WTC11 (cell line): ENCODE measurements at places on chromosomes 6 and 20.

- H3K27ac ChIP-seq: peak overlapping the region; percentile 15; the same call in 1 of the 2 replicates
- H3K4me3 ChIP-seq: no peak overlapping the region
- DNase-seq: no peak
- peaks cover 75% of the 10 kb centered on the region for H3K4me1 ChIP-seq
- H3K27me3 ChIP-seq: no peaks in the 10 kb centered on the region
- H3K36me3 ChIP-seq: no peaks in the 10 kb centered on the region
Measured at GRCh38 chr6:87164506-87164905, 9.1 kb downstream of the ZNF292 start.

DNA sequence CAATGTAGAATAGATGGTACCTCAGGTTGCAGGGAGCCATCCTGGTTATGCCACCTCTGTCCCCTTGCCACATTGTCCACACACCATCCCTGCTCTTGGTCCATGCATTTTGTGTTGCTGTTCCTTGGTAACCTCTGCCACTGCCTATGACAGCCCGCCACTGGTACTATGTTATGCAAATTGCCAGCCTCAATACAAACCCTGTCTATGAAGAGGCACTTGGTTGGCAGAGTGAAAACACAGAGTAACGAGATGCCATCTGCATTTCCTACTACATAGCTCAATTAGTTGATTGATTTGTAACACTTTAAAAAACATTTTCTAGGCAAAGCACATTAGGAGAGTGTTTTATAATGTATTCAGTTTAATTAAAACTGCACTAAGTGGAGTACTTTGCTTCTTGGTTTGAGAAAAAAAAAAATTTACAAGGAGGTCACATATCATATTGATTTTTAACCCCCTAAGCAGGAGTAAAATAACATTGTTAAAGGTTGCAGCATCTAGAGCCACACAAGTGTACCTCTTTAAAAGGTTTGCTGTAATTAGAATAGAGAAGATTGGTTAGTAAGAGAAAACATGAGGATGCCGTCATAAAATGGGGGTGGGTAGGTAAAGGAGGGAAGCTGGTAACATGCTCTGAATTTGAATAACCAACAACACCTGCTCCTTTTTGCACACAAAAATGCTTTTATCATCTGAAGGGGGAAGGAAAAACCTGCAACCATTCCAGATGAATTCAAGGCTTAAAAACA is 817.1 kb downstream of the KIF16B start:
- H3K27me3 ChIP-seq: no peaks in the 10 kb centered on the region
- H3K36me3 ChIP-seq: peaks cover 5% of the 10 kb centered on the region
- DNase-seq: no peak
- peaks cover 13% of the 10 kb centered on the region for H3K4me1 ChIP-seq
- H3K4me3 ChIP-seq: no peak overlapping the region
- H3K27ac ChIP-seq: no peak overlapping the region

DNA sequence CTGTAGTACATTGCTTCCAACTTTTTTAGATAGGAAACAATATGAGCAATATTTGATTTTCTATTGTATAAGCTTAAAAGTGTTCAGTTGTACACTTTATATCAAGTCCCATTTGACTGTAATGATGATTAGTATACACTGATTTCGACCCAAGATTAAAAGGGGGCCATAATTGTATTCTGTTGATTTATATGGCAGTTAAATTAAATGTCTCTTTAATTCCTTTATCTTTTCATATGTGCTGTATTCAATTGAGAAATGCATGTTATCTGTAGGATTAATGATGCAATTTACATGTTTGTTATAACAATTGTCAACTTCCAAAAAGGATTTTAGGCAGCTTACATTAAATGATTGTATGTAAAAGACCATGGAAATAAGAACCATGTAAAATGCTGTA is 317.5 kb downstream of the CDKAL1 start:
- no peak overlapping the region for H3K27ac ChIP-seq
- H3K36me3 ChIP-seq: no peaks in the 10 kb centered on the region
- peaks cover 31% of the 10 kb centered on the region for H3K4me1 ChIP-seq

DNA sequence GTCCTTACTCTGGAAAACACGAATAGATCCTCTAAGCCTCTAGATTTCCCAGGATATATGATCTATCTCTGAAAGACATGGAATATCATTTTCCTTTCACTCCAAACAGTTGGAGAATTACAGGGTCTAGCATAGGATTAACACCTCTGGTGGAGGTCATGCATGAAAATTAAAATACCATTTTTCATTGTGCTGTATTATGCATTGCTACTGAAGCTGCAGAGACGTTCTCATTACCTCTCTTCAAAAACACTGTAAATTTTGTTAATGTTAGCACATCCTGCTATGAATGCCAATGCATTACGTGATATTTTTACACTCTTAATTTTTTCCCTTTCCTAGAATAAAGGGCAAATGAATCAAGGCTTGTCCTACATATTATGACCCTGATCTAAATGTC is 558.6 kb downstream of the TBC1D32 start:
- H3K4me1 ChIP-seq: peaks cover 3% of the 10 kb centered on the region; the same call in 1 of the 2 replicates
- peaks cover 9% of the 10 kb centered on the region for H3K36me3 ChIP-seq
- no peak for DNase-seq
- no peak overlapping the region for H3K4me3 ChIP-seq
- no peak overlapping the region for H3K27ac ChIP-seq
- no peaks in the 10 kb centered on the region for H3K27me3 ChIP-seq

DNA sequence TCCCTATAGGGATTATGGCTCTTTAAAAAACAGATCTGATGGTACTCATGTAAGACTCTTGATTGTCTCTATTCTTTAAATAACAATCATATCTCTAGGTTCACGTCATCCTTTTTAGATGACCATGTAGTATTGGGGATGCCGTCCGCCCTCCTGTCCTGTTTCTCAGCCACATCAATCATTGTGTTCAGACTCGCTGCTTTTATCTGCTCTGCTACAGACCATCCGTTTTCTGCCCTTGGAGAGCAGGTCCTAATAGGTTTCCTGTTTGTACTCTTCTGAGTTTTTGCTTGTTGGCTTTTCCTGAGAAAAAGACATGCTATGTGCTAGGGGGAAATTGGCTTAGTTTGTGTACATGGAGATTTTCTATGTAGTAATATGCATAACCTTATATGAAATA is 76.8 kb downstream of the SASH1 start:
- H3K27me3 ChIP-seq: no peaks in the 10 kb centered on the region
- no peaks in the 10 kb centered on the region for H3K36me3 ChIP-seq
- DNase-seq: no peak
- H3K4me1 ChIP-seq: no peaks in the 10 kb centered on the region
- H3K4me3 ChIP-seq: no peak overlapping the region
- no peak overlapping the region for H3K27ac ChIP-seq

GRCh38 chr20:53331151-53331973 is 262.3 kb downstream of the ZNF217 start:
- H3K27me3 ChIP-seq: no peaks in the 10 kb centered on the region
- no peak overlapping the region for H3K4me3 ChIP-seq
- DNase-seq: no peak
- peak overlapping the region; percentile 86 for H3K27ac ChIP-seq
- H3K36me3 ChIP-seq: no peaks in the 10 kb centered on the region; the same call in 1 of the 2 replicates

- no peak overlapping the region for H3K27ac ChIP-seq
- no peak for DNase-seq
- H3K4me1 ChIP-seq: peaks cover 18% of the 10 kb centered on the region; the same call in 1 of the 2 replicates
- no peaks in the 10 kb centered on the region for H3K36me3 ChIP-seq
Measured at GRCh38 chr6:168197636-168198301, 118.8 kb upstream of the FRMD1 start.

- no peak overlapping the region for H3K4me3 ChIP-seq
- no peak overlapping the region for H3K27ac ChIP-seq
- H3K27me3 ChIP-seq: no peaks in the 10 kb centered on the region
- H3K4me1 ChIP-seq: peaks cover 25% of the 10 kb centered on the region
- no peaks in the 10 kb centered on the region for H3K36me3 ChIP-seq
- DNase-seq: peak; percentile 59
Measured at GRCh38 chr6:27838945-27839625, 73.1 kb downstream of the OR2B2 start.
